ENCODE measurements at places on chromosomes 13 and 19. TPM values are rescaled to one million over a fixed set of nuclear protein-coding genes. Genes with fewer than 3 reads are reported as not detected.

Gene IL17D
- total RNA-seq, result 2.6 TPM

Gene TUBA3C
- total RNA-seq, result not detected

Gene PET100
- 41.3 TPM for total RNA-seq

Gene PCDH17
- total RNA-seq, result 1.4 TPM

Gene SIX5
- total RNA-seq, result 4.9 TPM

Gene ATP8A2
- total RNA-seq, result under 0.01 TPM

Gene CACNA1A
- 0.32 TPM for total RNA-seq

Gene RYR1
- total RNA-seq, result 0.61 TPM

Gene TBCB
- 215 TPM for total RNA-seq

Gene ZNF536
- under 0.01 TPM for total RNA-seq

Gene CFAP97D2
- not detected for total RNA-seq

Gene EMC10
- total RNA-seq, result 63.2 TPM

Gene PRR20E
- not detected for total RNA-seq

Data from epithelial cell of umbilical artery (primary cell).